ENCODE measurements at places on chromosomes 13 and 19.

GRCh38 chr19:3161453-3161852 is 17.1 kb upstream of the S1PR4 start:
- no peak for DNase-seq

DNA sequence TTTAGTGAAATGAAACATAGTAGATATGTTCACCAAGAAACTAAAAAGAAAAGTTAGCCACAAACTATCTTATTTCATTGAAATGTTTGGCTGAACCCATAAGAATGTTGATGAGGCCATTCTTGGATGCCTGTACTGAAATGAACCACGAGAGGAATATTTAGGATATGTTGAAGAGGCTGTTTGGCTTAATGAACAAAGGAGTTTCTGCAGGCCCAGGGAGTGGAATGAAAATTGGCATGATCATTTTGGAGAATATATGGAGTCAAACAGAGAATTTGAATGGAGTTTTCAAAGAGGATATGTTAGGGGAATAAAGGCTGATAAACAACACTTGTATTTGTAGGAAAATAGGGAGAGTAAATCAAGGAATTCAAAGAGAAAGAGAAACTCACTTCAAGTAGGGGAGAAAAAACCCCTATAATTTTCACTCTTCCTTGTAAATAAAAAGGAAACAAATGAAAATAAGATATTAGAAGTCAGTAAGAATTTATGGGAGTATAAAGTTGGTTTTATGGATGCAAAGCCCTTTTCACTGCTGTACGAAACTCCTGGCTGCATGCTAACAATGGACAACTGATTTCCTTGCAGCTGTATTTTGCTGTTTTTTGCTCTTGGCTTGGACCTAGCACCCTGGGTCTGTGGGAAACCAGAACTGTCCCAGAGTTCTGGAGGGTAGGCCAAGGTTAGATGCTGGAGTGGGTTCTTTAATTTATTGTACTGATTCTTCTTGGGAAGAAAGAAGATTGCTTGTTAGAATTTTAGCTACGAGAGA is 36.5 kb downstream of the KL start:
- DNase-seq: no peak

DNA sequence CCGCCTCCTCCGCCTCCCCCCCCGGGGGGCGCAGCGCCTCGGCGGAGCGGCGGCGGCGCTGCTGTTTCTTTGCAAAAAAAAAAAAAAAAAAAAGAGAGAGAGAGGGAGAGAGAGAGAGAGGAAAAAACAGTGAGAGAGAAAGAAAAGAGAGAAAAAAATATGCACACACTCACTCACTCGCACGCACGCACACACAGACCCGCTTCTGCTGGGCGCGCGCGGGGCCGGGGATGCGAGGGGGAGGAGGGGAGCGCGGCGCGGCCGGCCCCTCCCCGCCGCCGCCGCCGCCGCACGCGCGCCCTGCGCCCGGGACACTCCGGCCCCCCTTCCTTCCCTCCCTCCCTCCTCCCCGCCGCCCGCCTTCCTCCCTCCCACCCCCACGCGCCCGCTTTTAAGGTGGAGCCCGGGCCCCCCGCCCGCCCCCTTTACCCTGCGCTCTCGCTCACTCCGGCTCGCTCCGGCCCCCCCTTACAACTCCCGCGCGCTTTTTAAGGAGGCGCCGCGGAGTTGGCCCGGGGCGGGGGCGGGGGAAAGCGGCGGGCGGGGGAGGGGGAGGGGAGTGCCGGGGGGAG is at the start of gene SAMD1:
Gene SAMD1, minus strand, starts transcription at position 243 of the 572 bp plus-strand sequence.
- peak; percentile 76 for DNase-seq

- DNase-seq: no peak
These were observed 533.6 kb downstream of the MYO16 start for GRCh38 chr13:109163037-109163379.

GRCh38 chr19:2051773-2052704 is 995 bp upstream of the MKNK2 start:
- DNase-seq: no peak

GRCh38 chr13:102839462-102839861 is 6.4 kb upstream of the ERCC5 start:
- no peak for DNase-seq

DNA sequence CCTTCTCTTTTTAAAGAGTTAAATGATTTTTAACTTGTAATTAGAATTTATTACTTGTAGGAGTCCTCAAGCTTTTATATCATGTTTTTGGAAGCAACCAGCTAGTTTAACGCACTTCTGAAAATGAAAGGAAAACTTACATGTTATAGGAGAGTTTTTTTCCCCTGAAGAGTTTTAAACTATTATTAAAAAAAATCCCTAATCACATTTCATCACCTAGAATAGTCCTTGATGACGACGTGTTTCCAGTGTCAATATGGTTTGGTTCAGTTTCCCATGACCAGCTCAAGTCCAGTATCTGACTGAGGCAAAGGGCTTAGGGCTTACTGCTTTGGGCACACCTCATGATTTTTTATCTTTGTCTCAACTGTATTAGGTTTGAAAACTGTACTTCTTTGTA is 36.0 kb downstream of the URI1 start:
- no peak for DNase-seq

- no peak for DNase-seq
These were observed 4.1 kb downstream of the ZNRF4 start for GRCh38 chr19:5459360-5459759.

DNA sequence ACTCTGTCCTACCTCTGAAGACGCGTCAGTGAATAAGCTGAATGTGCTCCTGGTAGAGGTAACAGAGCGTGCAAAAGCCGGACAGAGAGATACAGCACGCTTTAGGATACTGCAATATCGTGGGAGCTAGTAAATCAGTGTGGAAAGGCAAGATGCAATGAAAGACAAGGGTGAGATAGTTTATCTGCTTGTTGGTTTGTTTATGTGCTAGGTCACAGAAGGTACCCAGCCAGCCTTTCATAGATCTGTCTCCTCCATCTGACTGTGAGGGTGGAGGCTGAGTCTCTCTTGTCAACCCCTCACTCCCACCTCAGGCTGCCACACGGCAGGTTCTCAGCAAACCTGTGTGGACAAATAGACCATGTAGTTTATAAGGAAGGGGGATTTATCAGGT is 904 bp upstream of the GIPC1 start:
- no peak for DNase-seq

- no peak for DNase-seq
These were observed 26.1 kb downstream of the PPP5C start for GRCh38 chr19:46372901-46373490.

DNA sequence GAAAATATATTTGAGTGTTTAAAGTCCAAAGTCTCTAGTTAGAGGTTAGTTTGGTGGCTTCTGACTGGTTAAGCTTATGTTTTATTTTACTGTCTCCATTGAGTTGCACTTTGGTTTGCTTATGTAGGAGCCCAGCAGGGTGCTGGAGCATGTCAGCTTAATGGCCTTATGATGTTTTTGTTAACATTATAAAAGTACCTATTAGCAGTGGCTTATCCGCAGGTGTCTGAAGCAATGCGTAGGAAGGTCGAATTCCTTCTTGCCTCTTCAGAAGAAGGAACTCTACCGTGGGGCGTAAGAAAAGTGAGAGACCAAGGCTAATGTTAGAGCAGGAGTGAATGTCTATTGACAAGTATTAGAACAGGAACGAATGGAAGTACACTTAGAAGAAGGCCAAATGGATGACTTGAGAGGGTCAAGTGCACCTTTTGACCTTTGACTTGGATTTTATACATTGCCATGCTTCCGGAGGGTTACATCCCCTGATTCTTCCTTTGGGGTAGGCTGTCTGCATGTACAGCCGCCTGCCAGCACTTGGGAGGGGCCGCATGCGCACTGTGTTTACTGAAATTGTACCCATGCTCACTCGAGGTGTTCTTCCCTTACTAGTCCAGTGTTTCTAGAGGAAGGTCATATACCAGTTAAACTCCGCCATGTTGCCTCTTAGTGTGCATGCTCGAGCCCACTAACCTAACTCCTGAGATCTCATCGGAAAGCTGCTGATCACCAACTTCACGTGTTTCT is 793.9 kb upstream of the PCDH9 start:
- no peak for DNase-seq

DNA sequence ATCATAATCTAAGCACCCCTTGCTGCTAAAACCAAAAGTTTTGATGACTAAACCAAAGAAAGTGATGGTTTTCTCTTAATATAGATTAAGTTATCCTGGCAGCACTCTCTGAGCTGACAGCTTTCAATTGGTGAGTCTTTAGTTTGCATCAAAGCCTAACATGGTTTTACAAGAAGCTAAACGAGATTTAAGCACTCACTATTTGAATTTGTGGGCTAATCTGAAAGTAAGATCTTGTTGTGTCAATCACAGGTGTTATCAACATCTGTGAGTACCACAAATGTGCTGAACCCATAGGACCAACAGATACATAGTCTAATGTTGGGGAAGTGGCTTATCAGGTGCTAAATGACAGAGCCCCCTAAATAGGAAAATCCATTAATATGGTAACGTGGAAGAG is 223.9 kb downstream of the LHFPL6 start:
- no peak for DNase-seq

DNA sequence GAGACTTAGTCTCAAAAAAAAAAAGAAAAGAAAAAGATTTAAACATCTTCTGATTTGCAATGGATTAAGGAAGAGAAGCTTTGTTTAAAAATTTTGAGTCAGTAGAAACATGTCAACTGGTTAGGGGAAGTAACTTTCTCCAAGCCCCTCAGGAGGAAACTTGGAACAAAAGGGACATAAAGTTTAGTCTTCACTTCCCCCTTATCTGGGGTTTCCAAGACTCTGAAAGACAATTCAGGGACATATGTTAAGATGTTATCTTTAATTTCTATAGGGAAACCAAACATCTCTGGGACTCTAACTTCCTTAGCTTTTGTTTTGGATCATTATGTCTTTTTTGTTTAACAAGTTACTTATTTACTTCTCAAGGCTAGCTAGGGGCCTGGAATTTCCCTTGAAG is 20.1 kb upstream of the MRI1 start:
- no peak for DNase-seq

GRCh38 chr19:38727868-38728660 is 16.2 kb downstream of the CAPN12 start:
- DNase-seq: no peak

DNA sequence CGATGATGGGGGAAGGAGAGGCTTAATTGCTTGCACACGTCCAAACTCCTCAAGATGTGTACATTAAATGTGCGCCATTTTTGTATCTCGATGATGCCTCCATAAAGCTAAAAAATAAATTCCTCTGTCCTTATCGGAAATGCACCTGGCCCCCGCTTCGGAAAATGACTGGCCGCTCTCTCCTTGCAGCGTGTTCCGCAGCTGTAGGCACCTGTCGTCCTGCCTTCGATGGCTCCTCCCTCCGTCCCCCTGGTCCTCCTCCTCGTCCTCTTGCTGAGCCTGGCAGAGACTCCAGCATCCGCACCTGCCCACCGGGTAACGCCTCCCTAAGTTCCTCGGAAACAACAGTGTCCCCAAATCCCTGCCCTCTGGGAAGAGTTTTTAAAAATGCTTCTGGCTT is 1.1 kb downstream of the GALP start:
- no peak for DNase-seq

DNA sequence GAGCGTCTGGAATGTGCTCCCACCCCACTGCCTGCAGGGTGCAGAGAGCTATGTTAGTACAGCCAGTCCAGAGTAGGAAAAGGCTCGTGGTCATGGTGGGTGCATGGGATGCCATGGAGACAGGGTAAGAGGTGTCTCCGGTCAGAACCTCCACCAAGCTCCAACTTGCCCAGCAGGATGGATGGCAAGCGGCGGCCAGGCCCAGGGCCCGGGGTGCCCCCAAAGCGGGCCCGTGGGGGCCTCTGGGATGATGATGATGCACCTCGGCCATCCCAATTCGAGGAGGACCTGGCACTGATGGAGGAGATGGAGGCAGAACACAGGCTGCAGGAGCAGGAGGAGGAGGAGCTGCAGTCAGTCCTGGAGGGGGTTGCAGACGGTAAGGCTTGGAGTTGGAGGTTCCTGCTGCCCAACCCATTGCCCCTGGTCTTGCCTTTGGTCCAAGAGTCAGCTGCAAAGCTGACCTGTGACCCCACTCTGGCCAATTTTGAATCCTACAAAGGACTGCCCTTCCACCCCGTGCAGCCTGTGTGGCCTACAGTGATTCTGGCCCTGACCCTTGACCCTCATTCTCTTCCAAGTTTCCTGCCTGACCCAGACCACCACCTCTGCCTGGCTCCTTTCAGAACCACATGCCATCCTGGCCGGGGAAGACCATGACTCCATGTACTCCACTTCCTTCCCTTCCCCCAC is 14.7 kb downstream of the POLD1 start:
- no peak for DNase-seq

- no peak for DNase-seq
These were observed 47.2 kb downstream of the COMP start for GRCh38 chr19:18743784-18744418.

- DNase-seq: no peak
These were observed 36.4 kb upstream of the NANOS3 start for GRCh38 chr19:13840305-13841085.

- DNase-seq: no peak
These were observed 350.6 kb downstream of the LIG4 start for GRCh38 chr13:107864543-107865317.

- DNase-seq: no peak
These were observed 28.1 kb downstream of the KEAP1 start for GRCh38 chr19:10474962-10475451.

- no peak for DNase-seq
These were observed 78.8 kb downstream of the CRYL1 start for GRCh38 chr13:20446900-20447299.

DNA sequence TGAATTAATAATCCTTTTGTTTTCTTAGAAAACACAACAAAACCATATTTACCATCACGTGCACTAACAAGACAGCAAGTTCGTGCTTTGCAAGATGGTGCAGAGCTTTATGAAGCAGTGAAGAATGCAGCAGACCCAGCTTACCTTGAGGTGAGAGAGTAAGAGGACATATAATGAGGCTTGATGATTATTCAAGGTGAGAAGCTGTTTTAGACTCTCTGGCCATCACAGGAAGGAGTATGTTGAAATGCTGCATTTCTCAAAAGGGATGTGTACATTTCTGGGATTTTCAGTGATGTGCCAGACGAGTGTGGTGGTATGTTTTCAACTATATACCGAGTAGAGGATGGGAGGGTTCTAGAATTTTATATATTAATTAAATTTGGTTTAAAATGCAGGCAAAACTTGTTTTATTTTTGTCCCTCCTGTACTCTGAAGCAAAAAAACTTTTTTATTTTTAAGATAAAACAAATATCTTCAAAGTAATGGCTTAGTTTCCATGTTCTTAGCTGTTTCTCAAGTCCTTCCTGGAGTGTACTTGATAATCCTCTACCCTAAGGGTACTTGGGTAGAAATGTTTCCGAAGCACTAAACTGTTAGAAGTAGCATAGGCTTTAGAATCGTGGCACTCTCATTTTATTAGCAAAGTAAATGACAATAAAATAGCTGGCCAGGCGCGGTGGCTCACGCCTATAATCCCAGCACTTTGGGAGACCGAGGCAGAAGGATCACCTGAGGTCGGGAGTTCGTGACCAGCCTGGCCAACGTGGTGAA is 51.1 kb downstream of the N4BP2L1 start:
- DNase-seq: no peak

GRCh38 chr19:748274-748598 is 2.7 kb upstream of the MISP start:
- no peak for DNase-seq

- DNase-seq: peak; percentile 13
These were observed 7.1 kb upstream of the DPP9 start for GRCh38 chr19:4730740-4731171.

Measured in HCT116 (cell line).